Stimulated activated naive B cell treated with anti-CD40 and anti-IgM and Interleukin-4, amounts not matched to agents 10 μg/mL and 1 μg/mL and 100 μg/mL, for 72 hours (primary cell): ENCODE measurements at places on chromosomes 1 and 21.

DNA sequence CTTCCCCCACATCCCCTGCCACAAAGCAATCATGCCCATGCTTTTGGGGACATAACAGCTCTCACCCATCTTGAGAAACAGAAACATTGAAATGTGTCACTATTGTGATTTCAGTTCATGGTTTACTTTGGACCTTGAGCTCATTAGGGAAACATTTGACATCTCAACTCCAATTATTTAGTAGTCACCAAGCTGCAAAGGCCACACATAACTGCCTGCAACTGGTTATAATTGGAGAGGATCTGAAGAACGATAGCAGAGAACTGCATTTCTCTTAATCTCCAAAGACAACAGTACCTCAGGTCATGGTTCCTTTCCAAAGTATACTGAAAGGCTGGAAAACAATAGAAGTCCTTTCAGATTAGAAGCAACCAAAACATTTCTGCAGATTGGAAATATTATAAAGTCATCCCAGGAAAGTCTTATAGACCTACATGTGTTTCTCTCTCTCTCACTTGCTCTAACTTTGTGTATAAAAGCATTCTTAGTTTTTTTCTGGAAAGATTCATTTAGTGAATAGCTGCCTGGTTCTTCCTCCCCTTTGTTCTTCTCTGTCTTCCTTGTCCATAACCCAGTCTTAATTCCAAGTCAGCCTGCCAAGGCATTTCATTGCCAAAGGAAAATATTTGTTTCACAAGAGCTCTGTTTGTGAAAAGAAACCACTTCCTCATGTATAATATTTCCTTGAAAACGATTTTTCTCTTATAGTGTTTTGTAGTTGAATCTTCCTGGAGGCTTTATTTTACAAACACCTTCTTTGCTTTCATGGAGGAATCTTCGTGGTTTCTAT, 426.8 kb downstream of the ADGRL2 start:
- no peak for DNase-seq

DNA sequence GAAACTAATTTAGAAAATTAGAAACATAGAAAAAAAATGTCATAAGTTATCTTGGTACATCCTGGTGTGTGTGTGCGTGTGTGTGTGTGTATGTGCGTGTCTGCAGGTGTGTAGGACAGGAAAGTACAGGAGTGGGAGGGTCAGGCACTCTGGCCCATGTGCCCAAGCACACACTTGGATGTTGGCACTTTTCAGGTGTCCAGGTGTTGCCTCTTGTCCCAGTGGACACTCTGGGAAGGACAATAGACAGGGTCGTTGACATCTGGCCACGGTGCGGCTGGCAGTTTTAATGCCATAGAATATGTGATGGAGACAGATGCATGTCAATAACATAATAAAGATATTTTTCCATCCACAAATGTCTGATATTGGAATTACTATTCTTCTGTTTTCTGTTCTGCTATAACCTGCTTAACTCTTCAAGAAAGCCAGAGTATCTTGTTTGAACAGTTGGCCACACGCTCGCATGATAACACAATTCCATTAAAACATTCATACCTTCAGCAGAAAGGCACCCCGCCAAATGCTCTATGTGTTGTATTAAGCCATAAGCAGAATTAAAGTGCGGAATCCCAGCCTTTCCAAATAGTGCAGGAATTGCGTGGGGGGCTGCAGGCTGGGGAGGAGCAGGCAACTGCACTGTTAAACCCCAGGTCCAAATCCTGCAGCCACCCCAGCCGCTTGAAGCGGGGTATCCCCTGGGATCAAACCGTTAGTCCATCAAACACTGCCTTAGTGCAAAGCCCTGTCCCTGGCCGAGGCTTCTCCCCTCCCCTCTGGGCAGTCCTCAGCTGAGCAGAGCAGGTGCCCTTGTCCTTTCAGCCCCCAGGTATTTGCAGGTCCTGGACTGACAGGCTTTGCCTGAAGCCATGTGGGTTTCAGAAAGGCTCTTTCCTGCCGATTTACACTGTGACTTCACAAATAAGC, 390.0 kb downstream of the CAMTA1 start:
- no peak for DNase-seq

DNA sequence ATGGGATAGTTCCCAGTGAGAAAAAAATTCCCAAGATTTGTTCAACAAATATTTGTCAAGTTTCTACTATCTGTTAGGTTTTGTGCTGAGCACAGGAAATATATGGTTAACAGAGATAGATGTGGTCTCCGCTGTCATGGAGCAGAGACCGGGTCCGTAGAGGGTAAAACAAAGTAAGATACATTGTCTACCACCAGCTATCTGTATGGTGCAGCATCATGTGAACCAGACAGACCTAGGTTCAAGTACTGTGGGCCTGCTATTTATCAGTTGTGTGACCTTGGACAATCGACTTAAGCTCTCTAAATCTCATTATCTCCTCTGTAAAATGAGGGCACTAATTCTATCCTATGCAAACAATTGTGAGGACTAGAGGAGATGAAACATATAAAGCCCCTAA, 109.8 kb downstream of the DUSP10 start:
- no peak for DNase-seq

- DNase-seq = no peak
These were observed 33.9 kb upstream of the PM20D1 start for GRCh38 chr1:205883792-205884191.

DNA sequence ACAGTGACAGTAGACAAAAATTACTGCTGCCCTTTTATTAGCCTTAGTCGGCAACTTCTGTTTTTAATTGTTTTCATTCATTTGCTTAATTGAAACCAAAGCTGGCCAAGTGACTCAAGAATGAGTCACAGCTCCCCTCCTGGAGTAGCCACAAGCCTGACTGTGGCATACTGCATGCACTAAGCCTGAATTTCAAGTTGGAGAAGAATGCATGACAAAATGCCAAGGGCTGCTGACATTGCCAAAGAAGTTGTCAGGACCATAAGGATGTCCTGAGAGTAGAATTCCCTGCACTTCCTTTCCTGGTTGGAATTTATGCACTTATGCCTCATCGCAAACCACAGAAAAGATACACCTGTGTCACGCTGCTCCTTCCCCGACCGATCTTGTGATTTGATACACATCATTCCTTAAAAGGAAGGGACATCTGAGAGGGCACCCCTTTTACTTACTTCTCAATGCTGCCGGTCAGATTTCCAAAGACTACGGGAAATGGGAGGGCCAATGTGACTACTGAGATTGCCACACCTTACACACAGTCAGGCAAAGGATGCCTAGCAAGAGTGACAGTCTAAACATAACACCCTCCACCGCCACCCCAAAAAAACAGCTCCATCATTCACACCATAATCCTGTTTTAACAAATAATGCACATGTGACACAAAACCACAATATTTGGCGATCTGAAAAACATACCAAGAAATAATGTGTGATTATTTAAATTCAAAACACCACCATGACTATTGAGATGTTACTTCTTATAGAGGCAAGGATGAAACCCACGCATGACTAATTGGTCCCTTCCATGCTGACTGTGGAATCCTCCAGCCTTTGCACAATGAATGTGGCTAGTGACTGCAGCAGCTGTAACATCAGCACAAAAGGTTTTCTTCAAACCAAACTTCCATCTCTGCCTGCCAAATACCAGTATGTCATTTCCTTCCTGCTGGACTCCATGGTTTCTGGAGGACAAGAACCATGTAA, 28.2 kb downstream of the VAV3 start:
- DNase-seq = peak; percentile 28
